Activated naive CD4-positive, alpha-beta T cell treated with Interleukin-2 at 50 U/mL for 16 hours (primary cell): ENCODE measurements at places on chromosomes 4 and X.

- no peak for DNase-seq
Observed at GRCh38 chrX:106917830-106918500, 2.2 kb upstream of the CLDN2 start.

- DNase-seq = no peak
Observed at GRCh38 chr4:5636766-5637670, 71.3 kb downstream of the EVC2 start.

DNA sequence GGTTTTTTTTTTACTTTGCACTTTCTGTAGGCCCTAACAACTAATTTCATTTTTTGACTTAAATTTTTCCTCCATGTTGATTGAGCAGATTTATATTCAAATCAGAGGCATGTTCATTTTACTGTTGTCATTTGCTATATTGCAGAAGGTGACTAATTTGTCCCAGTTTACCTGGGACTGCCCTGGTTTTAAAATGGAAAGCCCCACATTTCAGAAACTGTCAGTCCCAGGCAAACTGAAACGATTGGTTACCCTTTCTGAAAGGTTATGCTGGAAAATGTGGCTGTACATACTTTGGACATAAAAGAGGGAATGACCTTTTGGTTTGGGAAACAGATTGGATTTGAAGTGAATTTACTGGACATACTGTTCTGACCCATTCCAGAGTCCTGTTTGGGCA lies 160.0 kb downstream of the SPCS3 start:
- DNase-seq = no peak

DNA sequence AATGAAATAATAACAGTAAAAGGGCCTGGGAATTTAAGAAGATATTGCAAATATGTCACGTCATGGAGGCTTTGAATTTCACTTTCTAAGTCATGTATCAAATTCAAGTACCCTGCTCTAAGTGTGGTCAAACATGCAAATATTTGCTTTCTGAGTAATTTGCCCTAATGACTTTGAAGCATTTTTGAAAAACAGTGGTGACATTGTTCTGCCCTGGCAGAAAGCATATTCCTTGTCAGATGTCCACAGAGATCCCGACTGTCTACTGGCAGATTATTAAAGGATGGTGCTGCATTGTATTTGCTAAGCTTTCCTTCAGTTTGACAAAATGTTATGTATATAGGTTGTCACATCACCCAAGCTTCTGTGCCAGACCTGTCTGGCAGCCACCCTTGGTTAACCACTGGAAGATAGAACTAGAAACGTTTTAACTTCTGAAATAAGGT lies 92.5 kb downstream of the ANK2 start:
- DNase-seq = no peak

- DNase-seq = no peak
Observed at GRCh38 chr4:25783126-25783525, 79.7 kb downstream of the SEL1L3 start.
